ENCODE measurements at places on chromosomes 7 and 10. TPM values are rescaled to one million over a fixed set of nuclear protein-coding genes. Genes with fewer than 3 reads are reported as not detected.
A peak's percentile ranks its signal among the peaks of the same experiment; 100 is the strongest.

DNA sequence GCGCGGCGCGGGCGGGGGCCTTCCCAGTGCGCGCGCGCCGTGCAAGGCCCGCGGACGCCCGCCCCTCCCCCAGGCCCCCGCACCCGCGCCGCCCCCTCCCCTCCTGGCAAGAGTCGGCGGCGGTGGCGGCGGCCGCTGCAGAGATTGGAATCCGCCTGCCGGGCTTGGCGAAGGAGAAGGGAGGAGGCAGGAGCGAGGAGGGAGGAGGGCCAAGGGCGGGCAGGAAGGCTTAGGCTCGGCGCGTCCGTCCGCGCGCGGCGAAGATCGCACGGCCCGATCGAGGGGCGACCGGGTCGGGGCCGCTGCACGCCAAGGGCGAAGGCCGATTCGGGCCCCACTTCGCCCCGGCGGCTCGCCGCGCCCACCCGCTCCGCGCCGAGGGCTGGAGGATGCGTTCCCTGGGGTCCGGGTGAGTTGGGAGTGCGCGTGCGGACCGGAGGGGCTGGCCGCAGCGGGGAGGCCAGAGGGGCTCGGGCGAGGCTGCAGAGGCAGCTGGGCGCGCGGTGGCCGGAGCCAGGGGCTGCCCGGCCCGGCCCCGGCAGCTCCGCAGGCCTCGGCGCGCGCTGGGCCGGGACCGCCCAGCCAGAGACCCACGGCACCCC, at the start of gene BMPR1A:
Gene BMPR1A, plus strand, starts transcription at position 109 of the 602 bp plus-strand sequence. CDS start 119,400 bp downstream, outside the sequence.
- DNase-seq = no peak

GRCh38 chr7:157775560-157776332, 438.9 kb downstream of the DNAJB6 start:
- no peak for DNase-seq

The SHH gene
- 0.06 TPM for total RNA-seq

- DNase-seq = no peak
Measured at GRCh38 chr10:7444551-7445121, 33.8 kb upstream of the SFMBT2 start.

The HMX2 gene
- not detected for total RNA-seq

- DNase-seq = no peak
Measured at GRCh38 chr7:70190281-70190680, 592.0 kb downstream of the AUTS2 start.

- DNase-seq = no peak
Measured at GRCh38 chr7:105268056-105268455, 120.7 kb downstream of the SRPK2 start.

The EPDR1 gene
- total RNA-seq = 21.3 TPM

The STEAP2 gene
- total RNA-seq = 0.05 TPM

The MRLN gene
- total RNA-seq = not detected

The PNLIPRP3 gene
- total RNA-seq = not detected

DNA sequence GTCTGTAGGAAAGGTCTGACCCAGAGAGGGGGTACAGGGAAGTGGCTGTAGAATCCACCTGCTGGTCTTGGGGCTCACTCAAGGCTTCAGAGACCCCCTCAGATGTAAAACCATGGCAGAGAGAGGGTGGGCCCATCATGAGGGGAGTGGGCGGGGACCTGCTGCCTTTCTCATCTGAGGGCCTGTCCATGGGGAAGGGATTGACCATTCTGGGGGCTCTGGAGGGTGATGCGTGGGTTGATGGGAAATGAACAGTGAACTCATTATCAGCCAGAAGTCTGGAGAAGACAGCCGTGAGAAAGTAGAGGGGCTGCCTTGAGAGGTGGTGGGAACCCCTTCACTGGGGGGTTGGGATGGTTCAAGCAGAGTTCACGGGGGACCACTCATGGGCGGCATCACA, 66.8 kb downstream of the MINDY4 start:
- no peak for DNase-seq

DNA sequence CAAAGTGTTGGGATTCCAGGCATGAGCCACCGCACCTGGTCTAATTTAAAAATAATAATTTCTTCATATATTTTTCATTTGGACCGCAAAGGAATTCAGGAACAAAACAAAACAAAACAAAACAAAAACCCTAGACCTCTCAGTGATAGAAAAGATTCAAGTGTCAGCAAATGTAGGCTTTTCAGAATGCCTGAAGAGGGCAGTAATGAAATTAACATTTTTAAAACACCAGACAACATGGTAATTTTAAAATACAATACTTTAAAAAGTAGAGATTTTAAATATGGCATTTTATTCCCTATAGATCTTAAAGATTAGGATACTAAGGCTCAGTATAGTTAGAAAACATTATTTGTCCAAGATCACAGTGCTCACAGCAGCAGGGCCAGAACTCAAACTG, 36.6 kb downstream of the DNMBP start:
- no peak for DNase-seq

- no peak for DNase-seq
Measured at GRCh38 chr7:30247541-30248401, 36.6 kb upstream of the ZNRF2 start.

DNA sequence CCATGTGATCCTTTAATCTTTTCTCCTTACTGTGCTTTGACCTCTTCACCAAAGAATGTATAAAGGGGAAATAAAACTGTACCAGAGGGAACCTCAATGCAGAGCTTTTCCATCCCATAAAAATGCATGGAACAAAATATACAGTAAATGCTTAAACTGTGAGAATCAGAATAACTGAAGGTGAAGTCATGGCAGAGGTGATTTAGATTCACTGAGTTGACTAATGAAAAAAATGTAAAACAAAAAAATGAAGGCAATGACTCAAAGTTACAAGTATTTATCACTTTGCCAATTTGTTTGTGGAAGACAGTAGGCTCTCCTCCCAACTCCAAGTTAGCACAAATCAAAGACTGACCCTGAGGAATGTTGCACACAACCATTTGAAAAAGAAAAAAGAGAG, 1331.6 kb upstream of the SORCS1 start:
- no peak for DNase-seq

- DNase-seq = no peak
Measured at GRCh38 chr7:92557249-92557648, 28.7 kb downstream of the RBM48 start.

DNA sequence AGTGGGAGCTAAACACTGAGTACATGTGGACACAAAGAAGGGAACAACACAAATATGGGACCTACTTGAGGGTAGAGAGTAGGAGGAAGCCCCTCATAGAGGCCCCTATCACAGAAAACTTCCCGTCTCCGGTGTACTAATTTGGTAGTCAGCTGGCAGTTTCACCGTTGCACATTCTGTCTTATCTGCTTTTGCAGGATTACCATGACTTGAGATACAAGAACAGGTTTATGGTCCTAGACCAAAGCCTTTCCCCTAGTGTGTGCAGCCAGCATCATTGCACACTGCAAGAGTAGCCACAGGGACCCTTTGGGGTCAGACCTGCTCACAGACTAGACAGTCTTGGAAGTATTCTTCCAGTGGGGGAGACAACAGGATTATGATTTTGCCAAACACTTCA, 5.9 kb upstream of the IFIT1B start:
- DNase-seq = no peak

The DENND11 gene
- 27.1 TPM for total RNA-seq

GRCh38 chr10:11404901-11405300, 206.5 kb downstream of the USP6NL start:
- no peak for DNase-seq

- no peak for DNase-seq
Measured at GRCh38 chr10:37860494-37861190, 3.2 kb upstream of the ZNF248 start.

The PIK3CG gene
- total RNA-seq = 14.8 TPM

DNA sequence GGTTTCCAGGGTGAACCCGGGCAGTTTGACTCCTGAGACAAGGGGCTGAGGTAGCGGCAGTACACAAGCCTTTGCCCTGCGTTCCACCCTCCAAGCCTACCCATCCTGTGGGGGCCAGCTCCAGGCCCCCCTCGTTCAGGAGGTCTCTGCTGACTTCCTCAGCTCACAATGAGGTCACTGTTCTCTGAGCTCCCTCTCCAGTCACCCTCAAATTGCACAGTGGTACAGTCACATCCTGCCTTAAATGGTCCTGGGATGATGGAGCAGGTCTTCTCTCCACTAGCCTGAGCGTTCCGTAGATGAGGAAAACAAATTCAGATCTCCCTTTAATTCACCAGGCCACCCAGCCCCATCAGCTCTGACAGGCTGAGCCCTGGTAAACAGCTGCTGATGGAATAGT, 90.2 kb downstream of the SH3PXD2A start:
- no peak for DNase-seq

The NSMCE4A gene
- 56.3 TPM for total RNA-seq

The FRMPD2 gene
- not detected for total RNA-seq

DNA sequence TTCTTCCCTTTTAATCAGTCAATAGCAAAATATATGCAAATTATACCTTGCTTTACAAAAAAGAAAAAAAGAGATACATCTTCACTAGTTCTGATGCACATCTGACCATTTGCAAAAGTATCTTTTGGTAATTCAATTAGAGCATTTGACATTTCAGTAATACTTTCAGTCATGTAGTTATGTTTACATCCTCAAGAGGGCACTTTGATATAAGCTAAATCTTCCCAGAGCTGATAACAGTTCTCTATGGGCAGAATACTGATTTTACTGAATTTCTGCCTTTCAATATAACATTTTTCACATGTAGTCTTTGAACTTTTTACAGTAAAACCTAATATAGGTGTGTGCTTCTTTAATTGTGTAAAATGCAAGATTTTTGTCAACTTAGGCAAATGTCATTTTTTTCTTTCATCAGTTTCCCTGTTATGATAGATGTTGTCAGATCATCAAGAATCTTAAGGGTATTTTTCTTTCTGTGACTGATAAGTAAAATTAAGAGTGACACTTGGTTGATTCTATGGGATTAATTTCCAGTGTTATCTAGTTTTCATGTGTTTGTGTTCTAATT, 703.5 kb upstream of the SEMA3D start:
- DNase-seq = peak; percentile 16

The AQP1 gene
- total RNA-seq = 0.82 TPM

The PTPN20 gene
- total RNA-seq = 0.39 TPM

DNA sequence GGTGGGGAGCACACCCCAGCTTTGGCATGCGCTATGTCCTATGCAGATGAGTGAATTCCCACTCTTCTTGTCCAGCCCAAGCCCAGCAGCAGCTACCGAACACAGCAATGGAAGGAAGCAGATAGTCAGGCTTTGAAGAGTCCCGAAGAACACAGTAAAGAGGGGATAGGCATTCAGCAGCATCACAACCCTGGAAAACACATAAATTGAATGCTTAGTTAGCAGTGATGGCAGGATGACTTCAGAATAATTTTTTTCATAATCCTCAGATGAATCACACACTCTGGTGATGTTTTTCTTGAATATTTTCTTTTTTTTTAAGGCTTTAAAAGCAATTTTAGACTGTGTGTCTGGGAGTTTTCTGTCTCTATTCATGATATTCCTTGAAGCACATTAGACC, 95.8 kb downstream of the CFAP58 start:
- no peak for DNase-seq

The ACSM6 gene
- total RNA-seq = not detected

DNA sequence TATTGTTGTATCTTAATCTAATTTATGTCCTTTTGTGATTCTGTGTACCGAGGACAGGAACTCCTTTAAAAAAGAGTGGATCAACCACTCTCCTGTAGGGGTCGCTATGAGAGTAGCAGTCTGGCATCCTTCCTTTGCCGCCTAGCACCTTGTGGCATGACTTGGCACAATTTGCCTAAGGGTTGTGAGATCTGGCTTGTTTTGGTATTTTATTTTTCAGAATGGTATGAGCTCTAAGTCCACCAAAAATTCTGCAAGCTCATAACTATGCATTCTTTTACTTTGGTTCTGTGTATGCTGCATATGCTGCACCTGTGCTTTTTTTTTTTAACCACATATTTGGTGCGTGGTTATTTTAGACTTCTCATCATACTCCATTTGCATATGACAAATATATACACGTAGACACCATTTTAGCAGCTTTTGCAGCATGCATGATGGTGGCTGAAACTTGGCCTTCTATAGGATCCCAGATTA, 112.8 kb downstream of the CDK14 start:
- DNase-seq = no peak

GRCh38 chr10:49751636-49752510, 10.2 kb downstream of the OGDHL start:
- no peak for DNase-seq

- no peak for DNase-seq
Measured at GRCh38 chr10:17006631-17007417, 122.8 kb downstream of the CUBN start.

DNA sequence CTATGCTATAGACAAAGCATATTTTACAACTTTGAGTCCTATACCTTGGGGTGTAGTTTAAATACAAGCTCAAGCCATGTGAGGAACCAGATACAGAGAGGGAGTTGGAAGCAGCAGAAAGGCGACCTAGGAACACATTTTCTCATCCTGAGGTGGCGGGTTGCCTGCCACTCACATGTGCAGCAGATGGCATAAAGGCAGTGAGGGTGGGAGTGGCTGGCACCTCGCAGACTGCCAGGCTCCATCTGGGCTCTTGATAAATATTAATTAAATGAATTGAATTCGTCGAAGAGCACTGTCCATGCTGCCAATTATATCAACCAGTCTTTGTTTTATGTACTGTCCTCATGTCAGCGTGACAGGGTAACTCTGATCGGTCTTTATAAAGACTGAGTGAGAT, 79.0 kb upstream of the SEMA3C start:
- no peak for DNase-seq

DNA sequence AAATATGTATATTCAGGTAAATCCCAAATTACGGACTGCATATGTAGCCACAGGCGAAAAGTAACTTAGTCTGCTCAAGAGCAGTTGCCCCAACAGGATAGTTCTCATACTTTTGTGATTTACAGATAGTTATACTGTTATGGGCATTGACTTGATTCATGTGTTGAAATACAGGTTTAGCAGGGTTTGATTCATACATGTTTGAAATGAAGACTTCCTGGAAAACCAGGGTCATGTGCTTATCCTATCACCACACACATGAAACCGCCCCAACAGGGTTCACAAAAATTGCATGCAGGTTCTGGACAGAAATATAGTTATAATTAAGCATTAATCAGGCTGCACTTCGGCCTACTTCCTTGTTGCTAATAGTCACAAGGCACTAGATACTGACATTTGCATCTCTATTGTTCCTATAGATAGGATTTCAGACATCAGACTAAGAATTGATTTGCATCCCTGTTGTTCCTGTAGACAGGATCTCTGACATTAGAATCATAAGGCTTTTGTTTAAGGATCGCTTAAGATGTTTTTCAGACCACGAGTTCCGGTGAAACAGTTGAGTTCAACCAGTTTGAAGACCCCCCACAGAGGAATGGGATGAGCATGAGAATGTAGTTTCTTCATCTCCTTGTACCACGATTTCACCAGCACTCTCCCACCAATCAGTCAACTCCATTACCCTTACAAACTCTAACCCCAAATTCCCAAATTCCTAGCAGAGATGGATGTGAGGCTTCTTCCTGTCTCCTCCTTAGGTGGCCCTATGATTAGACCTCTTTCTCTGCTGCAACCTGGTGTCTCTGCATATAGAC, 2.0 kb upstream of the ZNF398 start:
- no peak for DNase-seq

The TRIM74 gene
- not detected for total RNA-seq

- no peak for DNase-seq
Measured at GRCh38 chr7:43517464-43517863, 65.4 kb upstream of the STK17A start.

GRCh38 chr7:114269714-114270113, 144.9 kb upstream of the FOXP2 start:
- DNase-seq = no peak
